ENCODE measurements at places on chromosomes 2 and 18. TPM values are rescaled to one million over a fixed set of nuclear protein-coding genes. Genes with fewer than 3 reads are reported as not detected.
A peak's percentile ranks its signal among the peaks of the same experiment; 100 is the strongest.

DNA sequence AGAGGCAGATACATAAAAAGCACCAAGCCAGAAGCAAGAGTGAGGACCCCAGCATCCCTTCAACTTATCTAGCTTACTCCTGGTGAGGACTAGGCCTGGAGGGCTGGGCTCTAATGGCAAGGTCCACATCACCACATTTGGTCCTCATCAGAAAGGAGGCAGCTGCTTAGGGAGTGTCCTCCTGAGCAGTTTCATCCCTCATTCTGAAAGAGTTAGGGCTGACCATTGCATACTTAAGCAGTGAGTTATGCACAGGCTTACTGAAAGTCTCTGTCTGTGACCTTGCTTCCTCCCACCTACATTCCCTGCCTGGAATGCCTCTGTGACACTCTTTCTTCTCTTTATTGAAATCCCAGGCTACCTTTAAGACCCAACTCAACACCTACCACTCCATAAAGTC, 301.8 kb upstream of the ACVR2A start:
- DNase-seq: no peak

DNA sequence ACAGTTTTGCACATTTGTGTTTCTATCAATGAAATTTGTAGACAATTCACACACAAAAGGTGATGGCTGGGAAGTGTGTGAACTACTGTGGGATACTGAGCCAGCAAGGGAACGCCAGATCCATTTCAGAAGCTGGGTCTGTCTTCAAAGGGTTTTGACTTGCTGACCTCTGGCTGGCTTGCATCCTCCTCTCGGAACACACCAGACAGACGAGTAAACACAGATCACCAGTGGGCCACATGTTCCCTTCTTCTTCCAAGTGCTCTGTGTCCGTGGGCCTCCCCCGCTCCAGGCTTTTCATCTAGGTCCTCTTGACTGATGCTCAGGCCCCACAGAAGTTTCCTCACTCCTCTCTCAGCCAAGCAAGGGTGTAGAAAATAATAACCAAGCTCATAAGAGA, 122.2 kb upstream of the OSR1 start:
- DNase-seq: no peak

DNA sequence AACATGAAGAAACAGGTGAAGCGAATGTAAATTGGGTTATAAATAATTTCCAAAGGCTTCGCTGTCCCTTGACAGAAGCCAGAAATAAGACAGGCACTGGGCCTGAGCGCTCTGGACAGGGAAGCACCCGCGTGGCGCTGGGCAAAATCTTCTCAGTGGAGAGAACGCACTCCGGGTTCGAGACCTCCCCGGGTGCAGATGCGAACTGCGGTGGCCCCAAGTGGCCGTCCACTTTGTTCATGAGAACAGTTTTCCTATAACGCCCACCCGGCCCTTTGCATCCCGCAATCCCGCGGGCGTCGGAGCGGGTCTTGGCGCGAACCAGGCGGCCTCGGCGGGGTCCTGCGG, 651 bp upstream of the DPYSL5 start:
- DNase-seq: no peak

GRCh38 chr2:218271487-218271797, 1.1 kb downstream of the PNKD start:
- no peak for DNase-seq

GRCh38 chr2:71379086-71379485, 47.5 kb downstream of the ZNF638 start:
- DNase-seq: no peak

GRCh38 chr2:217261452-217261851, 401.6 kb upstream of the TNP1 start:
- DNase-seq: peak; percentile 27

- no peak for DNase-seq
Measured at GRCh38 chr2:196088203-196088602, 19.6 kb upstream of the DNAH7 start.

GRCh38 chr18:23334569-23334968, 118.5 kb upstream of the RIOK3 start:
- DNase-seq: no peak

GRCh38 chr2:181077128-181077709, 96.8 kb downstream of the UBE2E3 start:
- DNase-seq: no peak

DNA sequence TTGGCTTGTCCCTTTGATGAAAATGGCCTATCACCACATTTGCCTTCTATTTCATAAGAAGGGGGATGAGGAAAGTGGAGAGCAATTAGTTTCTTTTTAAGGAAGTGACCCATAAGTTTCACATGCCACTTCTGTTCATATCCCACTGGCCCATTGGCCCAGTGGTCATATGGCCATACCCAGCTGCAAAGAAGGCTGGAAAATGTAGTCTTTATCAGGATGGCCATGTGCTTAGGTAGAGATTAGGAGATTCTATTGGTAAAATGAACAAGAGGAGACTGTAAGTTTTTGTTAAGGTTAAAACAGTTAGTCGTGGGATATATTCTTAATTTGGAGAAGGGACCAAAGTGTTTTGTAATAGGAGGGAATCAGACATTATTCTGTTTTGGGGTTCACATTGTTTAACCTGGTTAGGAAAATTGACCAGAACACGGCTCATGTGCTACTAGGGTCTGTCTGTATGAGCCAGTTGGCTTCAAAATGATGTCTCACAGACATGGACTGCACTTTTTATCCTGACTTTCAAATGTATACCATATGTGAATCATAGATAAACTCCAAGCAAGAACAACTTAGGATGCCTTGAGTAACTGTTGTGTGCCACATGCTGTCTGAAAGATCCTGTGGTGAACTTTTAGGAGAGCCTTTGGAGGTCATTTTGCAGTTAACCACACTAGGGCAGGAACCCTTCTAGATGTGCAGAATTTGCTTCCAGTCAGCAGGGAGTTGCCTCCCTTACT, 17.3 kb downstream of the PLCL1 start:
- DNase-seq: no peak

- DNase-seq: no peak
Measured at GRCh38 chr2:16184341-16184890, 244.1 kb downstream of the MYCN start.

GRCh38 chr2:33238111-33238510, 238.3 kb upstream of the RASGRP3 start:
- no peak for DNase-seq

- no peak for DNase-seq
Measured at GRCh38 chr18:24995056-24995455, 356.9 kb downstream of the ZNF521 start.

GRCh38 chr2:236175548-236176150, 7.5 kb upstream of the GBX2 start:
- DNase-seq: no peak

The SCN9A gene
- 0.59 TPM for polyA plus RNA-seq

The SFT2D3 gene
- polyA plus RNA-seq: 5.6 TPM

The HOXD3 gene
- polyA plus RNA-seq: 0.10 TPM

The NYAP2 gene
- polyA plus RNA-seq: not detected

The LIMS3 gene
- 3.6 TPM for polyA plus RNA-seq

The RGPD4 gene
- not detected for polyA plus RNA-seq

The GKN2 gene
- not detected for polyA plus RNA-seq

The SLC39A6 gene
- 3.5 TPM for polyA plus RNA-seq

The SALL3 gene
- 0.15 TPM for polyA plus RNA-seq

The SPP2 gene
- polyA plus RNA-seq: not detected

Data from heart right ventricle (tissue), 16 donors.